ENCODE measurements at places on chromosomes 12 and 14. TPM values are rescaled to one million over a fixed set of nuclear protein-coding genes. Genes with fewer than 3 reads are reported as not detected.

DNA sequence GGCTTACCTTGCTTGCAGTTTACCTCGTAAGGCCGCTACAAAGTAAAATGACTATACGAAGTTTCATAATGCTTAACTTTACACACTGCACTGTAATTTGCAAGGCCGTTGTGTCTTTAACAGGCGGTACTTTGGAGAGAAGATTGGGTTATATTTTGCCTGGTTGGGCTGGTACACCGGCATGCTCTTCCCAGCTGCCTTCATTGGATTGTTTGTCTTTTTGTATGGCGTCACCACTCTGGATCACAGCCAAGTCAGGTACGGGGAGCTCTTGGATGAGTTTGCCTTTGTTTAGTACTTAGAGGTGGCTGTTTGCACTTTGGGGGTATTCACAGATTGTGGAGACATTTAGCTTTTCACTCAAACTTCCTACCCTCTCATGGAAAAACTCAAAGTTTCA, 167.8 kb downstream of the SLC5A8 start:
- no peak for DNase-seq

ADGRD1 gene
- total RNA-seq: 0.72 TPM

SENP1 gene
- total RNA-seq: 23.9 TPM

DNA sequence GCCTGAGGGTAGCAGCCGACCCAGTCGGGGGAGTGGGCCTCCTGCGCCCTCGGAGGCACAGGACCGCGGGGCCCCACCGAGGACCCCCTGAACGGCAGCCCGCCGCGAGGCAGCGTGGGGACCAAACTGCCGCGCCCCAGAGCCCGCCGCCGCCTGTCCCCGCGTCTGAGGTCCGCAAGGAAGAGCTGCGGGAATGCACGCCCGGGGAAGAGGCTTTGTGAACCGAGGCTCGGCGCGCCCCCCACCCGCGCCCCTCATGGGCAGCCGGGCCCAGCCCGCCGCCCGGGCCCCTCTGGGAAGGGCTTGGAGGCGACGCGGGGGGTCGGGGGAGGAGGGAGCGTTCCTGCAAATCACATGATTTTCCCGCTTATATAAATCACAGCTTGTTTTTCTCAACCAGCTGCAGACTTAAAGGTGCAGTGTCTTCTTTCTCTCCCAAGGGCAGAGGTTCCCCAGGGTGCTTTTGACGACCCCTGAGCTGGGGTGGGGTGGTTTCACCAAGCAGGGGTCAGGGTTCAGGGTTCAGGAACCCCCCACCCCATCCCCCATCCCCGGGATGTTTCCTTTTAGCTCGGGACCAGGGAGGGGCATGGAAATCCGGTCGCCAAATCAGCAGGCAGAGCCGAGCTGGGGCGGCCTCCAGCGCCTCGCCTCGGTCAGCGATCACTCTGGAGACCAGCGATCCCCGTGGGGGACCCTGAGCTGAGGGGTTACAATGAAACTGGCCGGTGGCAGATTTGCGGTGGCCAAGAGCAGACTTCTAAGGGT, 44.7 kb upstream of the ATP23 start:
- peak; percentile 91 for DNase-seq

DNA sequence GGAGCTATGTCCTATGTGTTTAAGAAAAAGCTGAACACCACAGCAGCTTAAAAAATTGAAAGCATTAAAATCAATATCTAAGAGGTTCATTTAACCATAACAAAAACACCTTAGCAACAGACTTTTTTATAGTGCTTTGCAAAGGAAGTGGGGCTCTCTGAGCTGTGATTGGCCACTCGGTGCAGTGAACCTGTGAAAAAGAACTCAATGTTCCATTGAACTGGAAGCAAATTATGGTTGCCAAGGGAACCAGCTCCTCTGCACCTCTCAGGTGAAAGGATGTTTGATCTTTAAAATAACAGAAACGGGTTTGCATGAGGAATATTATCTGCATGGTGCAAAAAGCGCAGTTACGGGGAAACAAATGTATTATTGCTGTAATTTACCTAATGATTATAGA, 149.4 kb downstream of the SNAPC1 start:
- DNase-seq: no peak

RHOJ gene
- 3.8 TPM for total RNA-seq

SERPINA4 gene
- not detected for total RNA-seq

LHX5 gene
- total RNA-seq: not detected

DNA sequence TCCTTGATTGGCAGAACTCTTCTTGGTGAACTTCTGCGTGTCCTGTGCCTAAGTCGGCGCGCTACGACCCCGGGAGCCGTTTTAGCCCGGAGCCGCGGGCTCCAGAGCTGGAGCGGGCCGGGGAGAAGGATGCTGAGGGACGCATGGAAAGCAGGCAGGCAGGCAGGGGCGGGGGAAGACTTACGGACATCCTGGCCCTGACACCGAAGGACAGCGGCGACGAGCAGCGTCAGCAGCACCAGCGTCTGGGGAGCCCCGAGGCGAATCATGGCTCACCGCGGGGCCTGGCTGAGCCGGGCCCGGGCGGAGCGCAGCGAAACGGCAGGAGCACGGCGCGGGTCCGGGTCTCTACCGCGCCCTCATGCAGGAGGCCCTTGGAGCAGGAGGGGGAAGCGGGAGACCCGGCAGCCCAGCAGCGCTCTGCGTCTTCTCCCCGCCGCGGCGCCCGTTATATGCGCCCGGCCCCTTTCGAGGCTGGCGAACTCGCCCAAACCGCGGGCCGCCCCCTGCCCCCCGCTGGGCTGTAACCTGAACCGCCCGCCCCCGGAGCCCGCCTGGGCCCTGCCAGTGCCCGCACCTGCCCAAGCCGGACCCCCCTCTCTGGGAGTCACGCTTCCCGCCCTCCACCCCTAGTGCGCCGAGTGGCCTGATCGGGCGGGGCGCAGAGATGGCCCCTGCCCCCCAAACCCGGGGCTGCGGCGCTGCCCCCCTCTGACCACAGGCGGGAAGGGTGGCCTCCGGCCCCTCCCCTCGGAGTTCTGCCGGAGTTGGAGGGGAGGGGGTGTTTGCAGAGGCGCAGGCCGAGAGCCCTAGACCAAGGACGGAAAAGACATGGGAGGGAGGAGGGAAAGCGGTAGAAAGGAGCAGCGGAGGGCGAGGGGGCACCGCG, at the start of gene COL2A1:
TSS of gene COL2A1 (minus strand) at position 424 of the 889 bp plus-strand sequence. CDS start at position 269, 155 bp downstream.
- peak; percentile 90 for DNase-seq

TMEM30B gene
- total RNA-seq: 1.1 TPM

DNA sequence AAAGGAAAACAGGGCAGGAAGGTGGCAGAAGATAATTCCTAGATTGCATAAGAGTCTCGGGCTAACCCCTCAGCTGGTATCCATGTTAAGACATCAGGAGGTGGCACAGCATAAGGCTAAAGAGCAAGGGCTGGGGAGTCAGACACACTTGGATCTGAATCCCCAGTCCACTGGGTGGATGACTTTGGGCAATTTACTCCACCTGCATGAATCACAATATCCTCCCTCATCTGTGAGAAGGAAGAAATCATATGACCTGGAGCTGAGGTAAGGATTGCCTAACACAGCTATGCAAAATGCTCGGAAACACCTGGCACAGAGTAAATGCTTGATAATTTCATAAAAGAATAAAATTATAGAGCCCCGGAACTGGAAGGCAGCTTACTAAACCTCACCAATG, 217.9 kb downstream of the PIK3C2G start:
- DNase-seq: no peak

DNA sequence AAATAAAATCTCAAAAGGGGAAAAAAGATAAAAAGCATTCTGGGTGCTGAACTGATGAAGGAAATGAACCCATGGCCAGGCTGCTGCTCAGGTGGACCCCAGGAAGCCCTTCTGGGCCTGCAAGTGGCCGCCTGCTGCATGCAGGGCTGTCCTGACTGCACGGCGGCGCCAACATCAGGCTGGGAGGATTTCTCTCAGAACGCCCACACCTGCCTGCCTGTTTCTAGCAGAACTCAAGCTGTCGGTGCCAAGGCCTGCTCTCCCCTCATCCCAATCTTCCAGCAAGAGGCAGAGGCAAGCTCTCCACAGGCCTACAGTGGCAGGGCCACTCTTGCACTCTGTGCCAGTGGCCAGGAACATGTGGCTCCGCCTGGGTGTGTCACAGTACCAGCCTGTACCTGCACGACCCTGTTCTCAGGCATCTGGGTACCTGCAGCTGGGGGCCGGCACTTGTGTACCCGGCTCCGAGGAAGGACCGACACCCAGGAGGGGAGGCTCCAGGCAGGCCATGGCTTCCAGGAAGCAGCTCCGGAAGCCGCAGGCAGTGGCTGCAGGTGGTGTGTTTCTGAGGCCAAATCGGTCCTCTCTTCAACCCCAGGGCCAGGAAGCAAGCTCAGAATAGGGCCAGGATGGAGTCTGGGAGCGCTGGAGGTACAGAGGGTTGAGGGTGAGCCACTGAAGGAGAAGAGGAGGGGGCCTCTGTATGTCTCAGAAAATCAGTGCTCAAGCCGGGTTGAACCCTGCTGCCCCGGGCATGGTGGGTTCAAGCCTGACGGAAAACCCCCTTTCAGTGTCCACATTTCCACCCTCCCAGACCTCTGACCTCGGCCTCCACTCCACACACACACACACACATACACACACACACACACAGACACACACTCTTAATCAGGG, 2.5 kb upstream of the INF2 start:
- peak; percentile 70 for DNase-seq

- DNase-seq: no peak
Observed at GRCh38 chr12:96472384-96472783, 17.0 kb upstream of the CFAP54 start.

GRCh38 chr14:88840926-88841325, 16.5 kb downstream of the TTC8 start:
- no peak for DNase-seq

- no peak for DNase-seq
Observed at GRCh38 chr12:18864900-18865561, 127.1 kb downstream of the CAPZA3 start.

DNA sequence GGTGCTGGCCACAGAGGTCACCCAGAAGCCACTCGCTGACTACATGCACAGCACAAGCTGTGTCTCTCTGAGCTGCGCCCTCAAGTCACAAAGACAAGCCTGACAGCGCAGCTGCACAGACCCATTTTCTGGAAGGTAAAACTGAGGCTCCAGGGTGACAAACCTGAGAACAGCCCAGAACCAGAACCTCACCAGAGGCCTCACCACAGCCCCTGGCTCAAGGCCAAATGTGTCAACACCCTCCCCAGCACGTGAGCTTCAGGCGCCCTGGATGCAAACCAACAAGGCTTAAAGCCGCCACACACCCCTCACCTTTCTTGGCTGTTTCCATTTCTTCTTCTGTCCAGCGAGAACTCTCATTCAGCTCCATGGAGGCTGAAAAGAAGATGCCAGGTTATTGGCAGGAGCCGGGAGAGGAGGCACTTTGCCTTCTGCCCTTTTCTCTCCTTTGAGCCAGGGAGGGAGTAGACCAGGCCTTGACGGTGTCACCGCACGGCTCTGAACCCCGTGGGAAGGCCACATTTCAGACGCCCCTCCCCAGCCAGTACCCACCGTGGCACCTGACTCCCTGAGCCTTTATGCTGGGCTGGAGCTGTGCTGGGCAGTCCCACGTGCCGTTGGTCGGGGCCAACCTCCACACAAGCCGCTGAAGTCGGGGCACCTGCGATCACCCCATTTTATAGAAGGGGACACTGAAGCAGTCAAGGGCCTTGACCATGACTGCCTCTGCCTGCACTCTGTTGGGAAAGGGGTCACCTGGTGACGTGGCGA, 103.1 kb downstream of the RFLNA start:
- DNase-seq: no peak

PLXNC1 gene
- total RNA-seq: 3.8 TPM

ACRBP gene
- under 0.01 TPM for total RNA-seq

GRCh38 chr12:30837595-30837994, 82.8 kb upstream of the CAPRIN2 start:
- no peak for DNase-seq

GRCh38 chr12:130571089-130571488, 145.0 kb downstream of the RIMBP2 start:
- no peak for DNase-seq

- DNase-seq: no peak
Observed at GRCh38 chr14:95150910-95151309, 6.4 kb downstream of the DICER1 start.

- no peak for DNase-seq
Observed at GRCh38 chr12:8603286-8603685, 9.4 kb downstream of the AICDA start.
